ENCODE measurements at places on chromosomes 4 and X. TPM values are rescaled to one million over a fixed set of nuclear protein-coding genes. Genes with fewer than 3 reads are reported as not detected.

DNA sequence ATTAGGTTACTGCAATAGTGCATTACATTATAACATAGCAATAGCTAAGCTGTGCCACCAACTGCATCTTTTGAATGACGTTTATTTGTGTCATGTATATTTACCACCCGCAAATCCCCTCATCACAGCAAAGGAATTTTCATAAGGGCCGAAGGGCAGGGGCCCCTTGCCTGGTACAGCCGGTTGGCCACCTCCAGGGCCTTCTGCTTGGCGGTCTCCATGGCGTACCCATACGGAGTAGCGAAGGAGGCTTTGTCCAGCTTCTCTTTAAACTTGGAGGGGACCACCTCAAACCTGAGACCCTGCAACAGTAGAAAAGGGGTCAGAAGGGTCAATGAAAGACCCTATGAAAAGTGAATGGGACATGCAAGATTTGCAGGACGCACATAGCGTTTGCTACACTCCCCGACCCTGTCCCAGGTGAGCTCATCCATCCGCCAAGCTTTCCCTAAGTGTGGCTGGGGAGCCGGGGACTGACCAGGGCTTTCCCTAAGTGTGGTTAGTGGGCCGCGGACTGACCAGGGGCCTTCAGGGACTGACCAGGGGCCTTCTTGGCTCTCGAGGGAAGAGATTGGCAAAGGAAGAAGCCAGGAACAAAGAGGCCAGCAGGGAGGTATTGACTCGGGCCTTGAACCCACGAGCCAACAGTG lies 10.6 kb downstream of the ASMTL start:
- no peaks in the 10 kb centered on the region for H3K27me3 ChIP-seq
- H3K4me1 ChIP-seq = no peaks in the 10 kb centered on the region
- DNase-seq = no peak
- peaks cover 35% of the 10 kb centered on the region for H3K36me3 ChIP-seq

DNA sequence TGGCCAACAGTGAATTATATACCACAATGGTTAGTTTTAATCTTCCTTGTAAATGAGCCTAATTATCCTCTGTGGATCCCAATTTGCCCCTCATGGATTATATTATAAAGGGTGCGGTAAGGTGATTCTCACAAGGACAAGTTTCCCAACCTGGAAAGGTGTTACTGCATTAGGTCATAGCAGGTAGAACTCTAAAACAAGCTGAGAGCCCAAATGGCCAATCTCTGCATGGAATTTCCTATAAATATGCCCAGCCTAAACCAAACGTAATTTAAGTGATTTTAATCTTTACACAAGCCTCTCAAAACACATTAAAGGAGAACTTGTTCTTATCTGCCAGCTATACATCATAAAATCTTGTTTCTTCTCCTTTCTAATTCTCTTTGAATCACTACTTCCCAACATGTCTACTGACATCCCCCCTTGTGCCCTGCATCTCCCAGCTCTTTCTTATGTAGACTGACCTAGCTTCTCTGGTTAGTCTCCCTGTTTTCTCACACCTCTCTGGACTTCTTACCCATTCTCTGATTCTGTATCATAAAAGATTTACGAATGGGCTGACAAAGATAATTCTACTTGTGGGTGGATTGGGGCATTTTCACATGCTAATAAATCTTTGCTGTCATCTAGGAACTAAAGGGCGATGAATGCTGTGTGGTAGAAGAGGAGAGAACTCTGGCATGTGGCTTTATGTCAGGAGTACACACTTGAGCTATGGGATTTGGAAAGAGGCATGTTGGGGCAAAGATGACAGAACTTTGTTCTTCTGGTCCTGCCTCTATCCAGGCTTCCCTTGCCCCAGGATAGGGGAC lies 94.3 kb upstream of the PGRMC2 start:
- no peak overlapping the region for H3K27ac ChIP-seq
- no peaks in the 10 kb centered on the region for H3K27me3 ChIP-seq
- H3K36me3 ChIP-seq = no peaks in the 10 kb centered on the region
- no peak for DNase-seq
- H3K4me1 ChIP-seq = no peaks in the 10 kb centered on the region

Gene THAP9
- total RNA-seq = 7.2 TPM

DNA sequence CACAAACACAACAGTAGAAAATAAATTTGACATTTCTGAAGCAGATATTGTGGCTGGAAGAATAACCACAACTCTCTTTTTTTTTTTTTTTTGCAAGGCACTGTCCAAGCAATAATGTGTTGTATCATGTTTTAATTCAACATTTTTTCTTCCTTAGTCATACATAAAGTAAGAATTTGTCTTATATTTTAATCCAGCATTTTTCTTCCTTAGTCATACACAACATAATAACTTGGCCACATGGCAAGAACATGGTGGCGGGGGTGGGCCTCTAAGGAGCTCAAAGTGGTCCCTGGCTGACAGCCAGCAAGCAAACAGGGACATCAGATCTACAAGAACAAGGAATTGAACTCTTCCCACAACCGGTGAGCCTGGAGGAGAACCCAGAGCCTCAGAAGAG lies 20.2 kb downstream of the FBXW7 start:
- H3K4me3 ChIP-seq = no peak overlapping the region
- H3K27ac ChIP-seq = no peak overlapping the region
- no peaks in the 10 kb centered on the region for H3K4me1 ChIP-seq
- DNase-seq = no peak
- no peaks in the 10 kb centered on the region for H3K27me3 ChIP-seq

All from thymus (tissue), 14 donors.